Head of caudate nucleus (tissue), 42 donors: ENCODE measurements at places on chromosomes 13 and 19.

GRCh38 chr13:20344836-20345490, 112.8 kb upstream of the GJB6 start:
- DNase-seq, result no peak

- no peak for DNase-seq
Measured at GRCh38 chr19:49042177-49042576, 1.5 kb upstream of the CGB5 start.

- DNase-seq, result no peak
Measured at GRCh38 chr19:16445238-16446107, 26.3 kb downstream of the EPS15L1 start.

- no peak for DNase-seq
Measured at GRCh38 chr13:28964803-28965202, 144.7 kb downstream of the MTUS2 start.

DNA sequence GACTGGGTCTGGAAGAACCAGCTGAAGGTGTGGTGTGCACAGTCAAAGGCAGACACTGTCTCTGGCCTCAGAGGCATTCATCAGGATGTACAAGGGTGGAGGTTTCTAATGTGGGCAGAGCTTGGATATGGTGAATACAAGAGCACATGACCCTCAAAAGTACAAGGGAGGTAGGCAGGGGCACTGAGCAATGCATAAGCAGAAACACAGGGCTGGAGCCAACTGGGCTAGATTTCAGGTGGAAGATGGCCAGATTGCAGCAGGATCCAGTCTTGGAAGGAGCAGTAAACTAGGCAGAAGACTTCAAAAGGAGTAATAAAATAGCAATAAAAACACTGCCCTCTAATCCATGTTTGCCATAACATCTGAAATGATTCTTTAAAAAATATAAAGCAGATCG, 417.1 kb downstream of the OLFM4 start:
- no peak for DNase-seq

- DNase-seq, result no peak
Measured at GRCh38 chr13:86409466-86410241, 610.4 kb upstream of the SLITRK6 start.

GRCh38 chr13:51518827-51519226, 65.4 kb upstream of the WDFY2 start:
- DNase-seq, result no peak

DNA sequence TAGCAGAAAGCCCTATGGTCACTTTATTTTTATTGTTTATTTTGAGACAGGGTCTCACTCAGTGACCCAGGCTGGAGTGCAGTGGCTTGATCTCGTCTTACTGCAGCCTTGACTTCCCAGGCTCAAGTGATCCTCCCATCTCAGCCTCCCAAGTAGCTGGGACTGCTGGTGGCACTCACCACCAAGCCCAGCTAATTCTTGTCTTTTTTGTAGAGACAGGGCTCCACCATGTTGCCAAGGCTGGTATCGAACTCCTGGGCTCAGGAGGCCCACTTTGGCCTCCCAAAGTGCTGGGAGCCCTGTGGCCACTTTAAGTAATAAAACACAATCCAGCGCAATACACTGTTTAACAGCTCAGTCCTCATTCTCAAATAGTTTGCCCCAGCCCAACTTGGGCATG, 69.3 kb downstream of the NUFIP1 start:
- no peak for DNase-seq

- no peak for DNase-seq
Measured at GRCh38 chr13:94342436-94343242, 136.8 kb downstream of the DCT start.

DNA sequence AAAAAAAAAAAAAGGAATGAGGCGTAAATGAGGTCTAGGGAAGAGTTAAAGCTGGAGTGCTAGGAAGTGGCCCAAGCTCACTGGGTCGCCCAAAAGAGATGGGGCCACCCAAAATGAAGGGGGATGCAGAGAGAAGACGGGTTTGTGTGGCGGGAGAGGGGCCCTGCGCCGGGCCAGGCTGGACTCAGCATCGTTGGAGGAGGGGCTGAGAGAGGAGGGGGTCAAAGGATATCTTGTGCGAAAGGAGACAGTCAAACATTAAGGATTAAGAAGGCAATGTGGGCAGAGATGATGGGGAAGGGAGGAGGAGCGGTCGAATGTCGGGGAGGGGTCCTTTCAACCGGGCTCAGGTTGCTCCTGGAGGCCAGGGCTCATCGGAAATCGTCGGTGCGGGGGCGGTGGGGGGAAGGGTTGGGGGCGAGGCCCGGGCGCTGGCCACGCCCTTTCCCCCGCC, 825 bp upstream of the CARM1 start:
- no peak for DNase-seq

- DNase-seq, result peak; percentile 56
Measured at GRCh38 chr19:47230054-47230920, 712 bp downstream of the BBC3 start.

GRCh38 chr13:79803989-79804388, 323.0 kb downstream of the NDFIP2 start:
- no peak for DNase-seq

GRCh38 chr13:28045861-28046260, 54.5 kb downstream of the FLT3 start:
- DNase-seq, result no peak

DNA sequence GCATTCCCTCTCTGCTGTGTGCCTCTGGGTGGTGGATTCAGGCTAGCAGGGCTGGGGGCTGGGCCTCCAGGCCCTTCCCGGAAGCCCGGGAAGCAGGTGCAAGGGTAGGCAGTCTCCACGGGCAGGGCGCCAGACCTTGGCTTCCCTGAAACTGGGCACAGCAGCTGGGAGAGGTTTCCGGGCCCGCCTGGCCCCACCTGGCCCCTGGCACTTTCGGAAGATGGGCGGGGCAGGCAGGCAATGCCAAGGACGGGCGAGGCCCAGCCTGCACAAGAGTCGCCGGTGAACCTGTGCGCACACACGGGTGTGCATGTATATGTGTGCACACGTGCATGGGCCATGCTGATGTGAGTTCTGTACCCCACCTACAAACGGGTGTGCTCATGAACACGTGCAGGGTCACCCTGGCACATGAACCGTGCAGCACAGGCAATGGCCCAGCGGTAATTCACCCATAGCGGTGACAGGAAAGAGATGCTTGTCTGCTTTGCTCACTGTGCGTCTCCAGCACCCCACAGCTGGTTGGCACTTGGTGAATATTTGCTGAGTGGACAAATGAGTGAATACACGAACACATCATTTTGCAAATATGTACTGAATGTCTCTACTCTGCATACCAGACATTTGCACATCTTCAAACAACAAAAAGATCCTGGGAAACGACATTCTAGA, 15.3 kb downstream of the GADD45B start:
- DNase-seq, result no peak

GRCh38 chr13:77836423-77836822, 82.2 kb downstream of the EDNRB start:
- DNase-seq, result no peak

DNA sequence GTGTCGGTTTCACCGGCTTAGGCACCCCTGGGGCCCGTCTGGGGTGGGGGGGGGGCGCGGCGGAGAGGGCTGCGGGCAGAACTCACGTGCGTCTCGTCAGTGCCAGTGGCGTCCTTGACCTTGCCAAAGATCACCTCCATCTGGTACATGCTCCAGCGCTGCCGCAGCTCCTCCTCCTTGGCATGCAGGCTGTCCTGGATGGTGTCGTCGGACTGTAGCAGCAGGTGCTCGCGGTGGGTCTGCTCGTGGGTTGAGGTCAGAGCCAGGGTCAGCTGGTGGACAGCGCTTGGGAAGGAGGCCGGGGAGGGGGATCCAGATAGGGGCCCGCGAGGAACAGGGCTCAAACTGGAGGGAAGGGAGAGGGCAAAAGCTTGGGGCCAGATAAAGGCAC, 4.7 kb upstream of the RGL3 start:
- DNase-seq, result no peak

GRCh38 chr19:6457958-6458694, 1.5 kb downstream of the SLC25A23 start:
- DNase-seq, result peak; percentile 68

- no peak for DNase-seq
Measured at GRCh38 chr13:47481536-47481935, 519.5 kb downstream of the SUCLA2 start.

GRCh38 chr13:39341251-39341650, 261.7 kb downstream of the LHFPL6 start:
- no peak for DNase-seq

DNA sequence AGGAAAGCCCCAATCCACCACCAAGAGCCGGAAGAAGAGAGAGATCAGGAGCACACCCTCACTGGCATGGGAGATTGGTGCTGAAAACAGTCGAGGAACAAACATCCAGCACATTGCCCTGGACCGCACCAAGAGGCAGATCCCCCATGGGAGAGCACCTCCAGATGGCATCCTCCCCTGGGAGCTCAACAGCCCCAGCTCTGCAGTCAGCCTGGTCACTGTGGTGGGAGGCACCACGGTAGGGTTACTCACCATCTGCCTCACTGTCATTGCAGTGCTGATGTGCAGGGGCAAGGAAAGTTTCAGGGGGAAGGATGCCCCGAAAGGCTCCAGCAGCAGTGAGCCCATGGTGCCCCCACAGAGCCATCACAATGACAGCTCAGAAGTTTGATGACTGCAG, 110.2 kb downstream of the STOML3 start:
- DNase-seq, result no peak

DNA sequence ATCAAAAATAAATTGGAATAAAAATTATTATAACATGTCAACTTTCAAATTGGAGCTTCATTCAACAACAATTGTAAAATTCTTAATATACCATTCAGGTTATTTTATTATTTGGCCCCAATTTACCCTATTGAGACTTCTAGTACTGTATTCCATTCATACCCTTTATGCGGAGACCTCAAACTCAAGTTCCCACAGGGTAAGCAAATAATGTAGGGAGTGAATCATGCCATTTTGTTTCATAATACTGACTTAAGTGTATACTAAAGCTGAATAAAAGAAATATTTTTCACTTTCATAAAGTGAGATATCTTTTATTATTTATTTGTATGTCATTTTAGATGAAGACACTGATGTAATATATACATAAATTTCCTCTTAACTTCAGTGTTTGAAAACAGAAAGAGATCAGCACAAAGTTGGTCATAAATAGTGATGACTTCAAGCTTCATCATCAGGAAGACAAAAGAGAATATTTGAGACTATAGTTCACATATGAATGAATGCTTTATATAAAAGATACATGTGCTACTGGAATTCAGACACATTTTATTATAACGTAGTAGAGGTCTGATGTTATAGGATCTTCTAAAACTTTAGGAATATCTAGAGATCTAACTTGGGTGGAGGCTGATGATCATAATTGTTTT, 894.4 kb upstream of the PCDH9 start:
- no peak for DNase-seq

- peak; percentile 56 for DNase-seq
Measured at GRCh38 chr19:7870571-7871436, 3.4 kb downstream of the PRR36 start.

DNA sequence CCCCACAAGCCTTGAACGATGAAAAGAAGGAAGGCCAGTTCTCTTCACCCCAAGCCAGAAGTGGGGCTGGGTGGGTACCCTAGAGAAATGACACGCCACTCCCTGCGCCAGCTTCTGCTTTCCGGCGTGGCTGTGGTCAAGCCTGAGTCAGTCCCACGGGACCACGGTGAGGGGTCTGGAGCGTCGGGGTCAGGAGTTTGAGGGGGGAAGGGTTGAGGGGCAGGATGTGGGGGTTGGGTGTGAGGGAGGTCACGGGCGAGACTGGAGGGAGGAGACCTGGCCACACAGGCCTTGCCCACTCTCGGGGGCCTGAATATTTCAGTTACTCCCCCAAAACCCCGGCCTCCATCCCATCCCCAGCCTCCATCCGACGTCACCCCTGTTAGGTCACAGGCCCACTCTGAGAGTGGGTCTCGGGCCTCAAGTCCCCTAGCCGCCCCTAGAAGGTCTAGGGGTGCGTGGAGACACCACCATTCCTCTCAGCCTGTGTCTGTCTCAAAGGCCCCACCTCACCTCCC, 500 bp upstream of the IFI30 start:
- DNase-seq, result no peak

DNA sequence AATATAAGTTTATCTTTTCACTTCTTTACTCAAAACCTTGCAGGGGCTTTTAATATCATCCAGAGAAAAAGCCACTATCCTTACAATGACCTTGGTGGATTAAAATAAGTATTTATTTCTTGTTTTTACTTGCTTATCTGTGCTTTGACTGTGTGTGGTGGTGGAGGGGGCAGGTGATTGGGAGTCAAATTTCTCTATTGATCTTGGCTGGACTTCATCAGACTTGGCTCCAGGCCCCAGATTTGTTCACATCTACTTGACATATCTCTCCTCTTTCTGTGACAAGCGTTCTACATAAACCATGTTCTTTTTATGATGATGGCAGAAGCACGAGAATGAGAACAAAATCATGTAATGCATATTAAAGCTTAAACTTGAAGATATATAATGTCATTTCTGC, 670.8 kb downstream of the PCDH17 start:
- DNase-seq, result no peak

DNA sequence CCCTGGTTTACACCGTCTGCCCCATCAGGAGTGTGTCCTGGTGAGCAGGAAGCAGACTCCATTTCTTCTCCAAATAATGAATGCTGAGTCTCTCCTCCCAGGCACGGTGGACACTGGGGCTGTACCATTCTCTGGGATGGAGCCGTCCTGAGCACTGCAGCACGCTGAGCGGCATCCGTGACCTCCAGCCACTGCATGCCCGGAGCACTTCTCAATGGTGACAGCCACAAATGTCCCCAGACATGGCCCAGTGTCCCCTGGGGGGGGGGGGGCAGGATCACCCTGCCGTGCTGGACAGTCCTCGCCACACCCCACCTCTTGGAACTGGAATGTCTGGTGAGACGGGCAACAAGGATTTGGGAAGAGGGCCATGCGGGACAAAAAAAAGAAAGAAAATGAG, 37.4 kb downstream of the GNG7 start:
- peak; percentile 38 for DNase-seq

DNA sequence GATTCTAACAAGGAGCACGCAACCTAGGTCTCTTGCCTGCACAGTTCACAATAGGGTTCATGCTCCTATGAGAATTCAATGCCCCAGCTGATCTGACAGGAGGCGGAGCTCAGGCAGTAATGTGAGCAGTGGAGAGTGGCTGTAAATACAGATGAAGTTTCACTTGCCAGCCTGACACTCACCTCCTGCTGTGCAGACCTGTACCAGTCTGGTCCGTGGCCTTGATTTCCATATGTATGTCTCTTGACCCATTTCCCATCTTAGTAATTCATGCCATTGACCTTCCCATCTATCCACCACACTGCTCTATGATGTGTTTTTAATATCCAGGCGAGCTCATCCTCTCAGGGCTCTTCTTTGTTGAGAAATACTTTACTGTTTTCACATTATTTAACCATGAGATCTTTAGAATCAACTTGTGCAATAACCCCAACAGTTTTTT, 95.2 kb downstream of the LRCH1 start:
- no peak for DNase-seq
